ENCODE measurements at places on chromosomes 13 and 19. TPM values are rescaled to one million over a fixed set of nuclear protein-coding genes. Genes with fewer than 3 reads are reported as not detected.

DNA sequence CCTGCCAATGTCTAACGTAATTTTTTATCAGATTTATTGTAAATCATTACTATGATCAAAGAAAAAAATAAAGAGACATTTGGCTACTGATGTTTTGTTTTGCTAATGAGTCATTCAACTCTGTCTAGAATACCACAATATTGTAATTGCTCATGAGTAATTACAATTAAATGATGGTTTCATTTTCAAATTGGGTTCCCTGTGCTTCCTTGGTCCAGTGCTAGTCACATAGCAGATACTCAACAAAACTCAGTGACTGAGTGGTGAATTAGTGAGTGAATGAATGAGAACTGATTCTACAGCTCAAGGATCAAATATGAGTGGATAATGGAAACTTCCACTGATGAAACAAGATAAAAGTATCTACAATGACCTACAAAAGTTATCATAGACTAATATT lies 304.7 kb downstream of the POU4F1 start:
- no peak for DNase-seq

- no peak for DNase-seq
These were observed 505.6 kb downstream of the MYO16 start for GRCh38 chr13:109135018-109135417.

DNA sequence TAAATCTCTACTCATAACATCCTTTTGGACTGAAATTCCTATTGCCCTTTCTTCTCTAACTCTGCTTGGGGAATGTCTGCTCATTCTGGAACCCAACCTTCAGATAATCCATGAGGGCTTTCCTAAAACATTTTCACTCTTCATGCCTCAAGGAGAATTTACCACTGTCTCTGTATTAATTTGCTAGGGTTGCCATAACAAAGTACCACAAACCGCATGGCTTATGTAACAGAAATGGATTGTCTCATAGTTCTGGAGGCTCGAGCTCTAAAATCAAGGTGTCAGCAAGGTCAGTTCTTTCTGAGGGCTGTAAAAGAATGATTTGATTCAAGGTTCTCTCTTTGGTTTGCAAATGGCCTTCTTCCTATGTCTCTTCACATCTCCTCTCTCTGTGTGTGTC lies 209.7 kb downstream of the LACC1 start:
- no peak for DNase-seq

Gene CCDC169
- total RNA-seq: 4.7 TPM

Data from pulmonary artery endothelial cell (primary cell).